ENCODE measurements at places on chromosomes 11 and 22.

GRCh38 chr22:19619144-19620009 is 94.9 kb upstream of the SEPTIN5 start:
- DNase-seq: no peak

DNA sequence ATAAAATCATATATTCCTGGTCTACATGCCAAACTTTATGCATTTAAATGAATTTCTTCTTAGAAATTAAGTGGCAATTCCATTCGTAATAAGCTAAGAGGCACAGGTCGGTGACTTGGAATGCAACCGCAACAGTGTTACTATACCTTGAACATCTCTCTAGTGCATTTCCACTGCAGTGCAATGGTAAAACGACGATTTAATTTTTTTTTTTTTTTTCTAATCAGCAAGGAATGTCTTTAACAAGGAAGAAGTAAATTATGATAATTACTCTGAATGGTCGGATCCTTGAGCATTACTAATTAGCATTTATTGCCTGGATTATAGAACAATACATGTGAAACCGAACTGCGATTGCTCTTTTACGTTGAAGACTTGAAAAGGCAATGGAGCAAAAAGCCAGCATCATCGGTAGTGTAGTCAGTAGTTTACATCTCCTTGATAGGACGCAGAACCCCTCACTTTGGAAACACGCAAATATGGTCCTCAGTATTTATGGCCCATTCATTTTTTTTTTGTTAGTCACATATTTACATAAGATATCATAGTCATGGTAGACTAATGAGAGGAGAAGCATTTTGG is 20.2 kb downstream of the BLID start:
- DNase-seq: no peak

GRCh38 chr11:90133560-90134477 is 644 bp upstream of the NAALAD2 start:
- DNase-seq: no peak

GRCh38 chr11:34792814-34793258 is 123.3 kb downstream of the APIP start:
- DNase-seq: no peak

DNA sequence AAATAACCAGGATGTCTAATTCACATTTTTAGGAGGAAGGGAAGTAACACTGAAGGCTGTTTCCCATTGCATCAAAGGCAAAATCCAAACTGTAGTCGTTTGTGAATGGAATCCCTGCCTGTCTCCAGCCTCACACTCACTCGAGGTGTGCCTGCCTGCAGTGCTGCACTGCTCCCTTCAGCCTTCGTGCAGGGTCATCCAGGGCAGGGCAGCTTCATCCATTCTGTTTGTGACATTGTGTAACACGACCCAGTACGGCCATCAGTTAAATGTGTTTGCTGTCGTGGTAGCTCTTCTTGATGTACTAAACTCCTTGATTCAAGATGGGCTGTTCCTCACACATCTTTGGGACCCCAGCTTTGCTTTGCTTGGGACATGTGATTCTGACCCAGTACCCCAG is 34.3 kb downstream of the LDLRAD3 start:
- no peak for DNase-seq

GRCh38 chr11:106156290-106156937 is 79.0 kb downstream of the AASDHPPT start:
- DNase-seq: no peak

GRCh38 chr22:47801541-47802245 is 1039.2 kb downstream of the TBC1D22A start:
- DNase-seq: no peak

DNA sequence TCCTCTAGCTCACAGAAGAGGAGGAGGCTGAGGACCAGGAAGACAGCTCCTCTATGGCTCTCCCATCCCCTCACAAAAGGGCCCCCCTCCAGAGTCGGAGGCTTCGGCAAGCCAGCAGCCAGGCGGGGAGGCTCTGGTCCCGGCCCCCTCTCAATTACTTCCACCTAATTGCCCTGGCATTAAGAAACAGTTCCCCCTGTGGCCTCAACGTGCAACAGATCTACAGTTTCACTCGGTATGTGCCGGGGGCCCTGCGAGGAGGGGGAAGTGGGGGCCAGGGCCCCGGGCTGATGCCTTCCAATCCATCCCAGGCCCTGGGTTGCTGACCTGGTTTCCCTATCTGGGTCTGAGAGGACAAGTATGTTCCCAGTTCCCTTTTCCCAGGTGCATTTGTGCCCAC is 7.9 kb downstream of the FOXR1 start:
- DNase-seq: no peak

- DNase-seq: no peak
Observed at GRCh38 chr22:48284671-48285070, 1522.2 kb downstream of the TBC1D22A start.

Data from activated CD4-positive, alpha-beta T cell treated with anti-CD3 and anti-CD28 coated beads, Interleukin-2, amount 50 U/mL, for 48 hours (primary cell).